B cell (primary cell): ENCODE measurements at places on chromosomes 11 and 22. TPM values are rescaled to one million over a fixed set of nuclear protein-coding genes. Genes with fewer than 3 reads are reported as not detected.

- no peaks in the 10 kb centered on the region for H3K36me3 ChIP-seq
- no peak for DNase-seq
- H3K4me3 ChIP-seq, result peak overlapping the region; percentile 83
- H3K4me1 ChIP-seq, result peaks cover 19% of the 10 kb centered on the region
- no peak overlapping the region for H3K27ac ChIP-seq
Observed at GRCh38 chr22:45672564-45673481, 1.2 kb downstream of the ATXN10 start.

GRCh38 chr11:131618201-131618600 is 247.8 kb downstream of the NTM start:
- H3K4me1 ChIP-seq, result no peaks in the 10 kb centered on the region
- H3K4me3 ChIP-seq, result no peak overlapping the region
- H3K27me3 ChIP-seq, result no peaks in the 10 kb centered on the region

DNA sequence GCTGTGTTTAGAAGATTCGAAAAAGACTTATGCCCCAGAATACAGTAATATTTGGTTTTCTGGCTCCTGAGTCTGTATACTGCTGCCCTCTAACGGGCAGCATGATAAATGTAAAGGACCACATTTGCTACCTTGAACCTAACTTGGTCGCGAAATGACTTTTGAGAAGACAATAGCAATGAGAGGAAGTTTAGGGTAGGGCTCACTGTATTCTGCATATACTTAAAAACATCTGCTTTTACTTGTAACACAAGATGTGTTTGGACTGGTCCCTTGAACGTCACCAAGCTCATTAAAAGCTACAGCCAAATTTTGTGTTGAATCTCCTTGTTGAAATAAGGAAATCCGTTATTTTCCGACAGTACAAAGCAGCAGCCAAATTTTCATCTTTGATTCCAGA is 309.1 kb downstream of the SWAP70 start:
- H3K4me1 ChIP-seq, result peaks cover 3% of the 10 kb centered on the region
- DNase-seq, result peak; percentile 70
- H3K27me3 ChIP-seq, result no peaks in the 10 kb centered on the region
- no peaks in the 10 kb centered on the region for H3K36me3 ChIP-seq

DNA sequence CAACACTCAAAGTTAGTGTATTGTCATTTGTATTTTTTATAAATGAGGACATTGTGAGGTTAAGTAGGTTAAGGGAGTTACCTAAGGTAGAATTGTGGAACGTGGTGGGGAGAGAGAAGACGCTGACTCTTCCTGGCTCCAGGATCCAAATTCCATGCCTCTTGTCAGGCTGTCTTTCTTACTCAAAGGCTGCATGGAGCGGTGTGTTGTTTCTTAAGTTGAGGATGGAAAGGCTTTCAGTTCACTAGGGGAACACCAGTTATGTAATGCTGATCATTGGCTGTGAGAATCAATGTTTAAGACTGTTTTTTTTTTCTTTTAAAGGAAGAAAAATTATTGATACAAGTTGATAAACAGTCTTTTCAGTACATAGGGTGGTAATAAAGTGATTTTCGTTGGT is 2.9 kb downstream of the UBE2L3 start:
- peaks cover 3% of the 10 kb centered on the region for H3K36me3 ChIP-seq
- H3K27ac ChIP-seq, result no peak overlapping the region
- DNase-seq, result no peak
- peaks cover 48% of the 10 kb centered on the region for H3K4me1 ChIP-seq
- no peak overlapping the region for H3K4me3 ChIP-seq

- no peaks in the 10 kb centered on the region for H3K36me3 ChIP-seq
- no peaks in the 10 kb centered on the region for H3K4me1 ChIP-seq
- no peak for DNase-seq
Observed at GRCh38 chr11:73951797-73952196, 971 bp downstream of the DNAJB13 start.

DNA sequence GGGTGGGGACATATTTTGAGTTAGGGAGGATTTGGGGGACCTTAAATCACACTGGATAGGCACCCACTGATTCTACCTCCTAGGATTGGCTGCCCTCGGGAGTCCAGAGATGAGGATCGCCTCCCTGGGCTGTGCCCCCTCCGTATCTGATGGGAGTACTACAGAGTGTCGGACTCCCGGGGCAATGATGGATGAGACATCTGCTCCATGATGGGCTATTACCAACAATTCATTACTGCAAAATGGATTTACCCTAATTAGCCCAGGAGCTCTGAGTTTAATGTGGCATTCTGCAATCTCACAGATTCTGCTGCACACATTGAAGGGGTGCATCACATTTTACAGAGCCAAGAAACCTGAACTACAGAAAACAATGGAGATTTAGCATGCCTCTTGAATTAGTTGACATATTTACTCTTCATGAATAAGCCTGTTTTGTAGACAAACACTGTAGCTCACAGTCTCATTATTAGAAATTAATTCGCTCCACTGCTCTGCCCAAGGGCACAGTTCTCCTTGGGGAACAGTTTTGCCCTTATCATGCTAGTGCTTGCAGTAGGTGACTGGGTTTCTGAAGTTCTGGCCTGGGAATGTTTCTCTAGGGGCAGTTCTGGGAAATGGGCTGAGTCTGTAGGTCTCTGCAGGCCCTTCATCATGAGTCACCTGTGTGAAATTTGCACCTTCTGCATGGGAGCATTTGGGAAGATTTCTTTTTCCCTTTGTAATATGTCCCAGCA is 217.1 kb upstream of the PLET1 start:
- no peaks in the 10 kb centered on the region for H3K36me3 ChIP-seq
- no peak overlapping the region for H3K4me3 ChIP-seq
- no peak overlapping the region for H3K27ac ChIP-seq
- DNase-seq, result no peak
- H3K27me3 ChIP-seq, result no peaks in the 10 kb centered on the region

- H3K27me3 ChIP-seq, result no peaks in the 10 kb centered on the region
- peak overlapping the region; percentile 36 for H3K4me3 ChIP-seq
- no peaks in the 10 kb centered on the region for H3K36me3 ChIP-seq
- H3K4me1 ChIP-seq, result peaks cover 38% of the 10 kb centered on the region
- DNase-seq, result peak; percentile 90
- H3K27ac ChIP-seq, result peak overlapping the region; percentile 84
Observed at GRCh38 chr11:10451426-10452116, 3.5 kb upstream of the AMPD3 start.

GRCh38 chr11:75785187-75785586 is 16.6 kb downstream of the DGAT2 start:
- no peaks in the 10 kb centered on the region for H3K36me3 ChIP-seq
- H3K4me3 ChIP-seq, result no peak overlapping the region
- no peak for DNase-seq
- no peaks in the 10 kb centered on the region for H3K27me3 ChIP-seq
- peaks cover 3% of the 10 kb centered on the region for H3K4me1 ChIP-seq

GRCh38 chr11:101264306-101264705 is 134.7 kb upstream of the PGR start:
- DNase-seq, result no peak
- no peaks in the 10 kb centered on the region for H3K36me3 ChIP-seq
- H3K27ac ChIP-seq, result no peak overlapping the region
- no peak overlapping the region for H3K4me3 ChIP-seq
- no peaks in the 10 kb centered on the region for H3K4me1 ChIP-seq
- H3K27me3 ChIP-seq, result no peaks in the 10 kb centered on the region

DNA sequence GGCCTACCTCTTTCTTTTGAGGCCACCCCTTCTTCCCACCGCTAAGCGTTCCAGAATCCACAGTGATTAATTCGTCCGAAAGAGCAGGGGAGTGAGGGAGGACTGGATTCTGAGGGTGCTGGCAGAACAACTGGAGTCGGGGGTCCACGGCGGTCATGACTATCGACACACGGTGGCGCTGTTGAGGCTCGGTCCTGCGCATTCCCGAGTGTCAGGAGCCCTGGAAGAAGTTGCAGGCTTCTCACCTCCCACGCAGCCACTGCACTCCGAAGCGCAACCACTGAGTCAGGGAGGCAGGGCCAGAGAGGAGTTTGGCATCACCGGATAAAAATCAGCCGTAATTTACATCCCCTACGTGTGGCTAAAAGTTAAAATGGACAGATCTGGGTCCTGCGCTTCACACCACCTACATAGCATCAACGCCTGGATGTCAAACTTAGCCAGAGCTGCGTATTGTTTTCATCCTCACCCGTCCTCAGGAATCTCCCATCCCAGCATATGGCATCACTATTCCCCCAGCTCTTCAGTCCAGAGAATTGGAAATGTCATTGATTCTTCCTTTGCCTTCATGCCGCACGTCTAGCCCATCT is 10.7 kb upstream of the CTSF start:
- no peak overlapping the region for H3K27ac ChIP-seq
- H3K27me3 ChIP-seq, result no peaks in the 10 kb centered on the region
- H3K4me3 ChIP-seq, result peak overlapping the region; percentile 12

DNA sequence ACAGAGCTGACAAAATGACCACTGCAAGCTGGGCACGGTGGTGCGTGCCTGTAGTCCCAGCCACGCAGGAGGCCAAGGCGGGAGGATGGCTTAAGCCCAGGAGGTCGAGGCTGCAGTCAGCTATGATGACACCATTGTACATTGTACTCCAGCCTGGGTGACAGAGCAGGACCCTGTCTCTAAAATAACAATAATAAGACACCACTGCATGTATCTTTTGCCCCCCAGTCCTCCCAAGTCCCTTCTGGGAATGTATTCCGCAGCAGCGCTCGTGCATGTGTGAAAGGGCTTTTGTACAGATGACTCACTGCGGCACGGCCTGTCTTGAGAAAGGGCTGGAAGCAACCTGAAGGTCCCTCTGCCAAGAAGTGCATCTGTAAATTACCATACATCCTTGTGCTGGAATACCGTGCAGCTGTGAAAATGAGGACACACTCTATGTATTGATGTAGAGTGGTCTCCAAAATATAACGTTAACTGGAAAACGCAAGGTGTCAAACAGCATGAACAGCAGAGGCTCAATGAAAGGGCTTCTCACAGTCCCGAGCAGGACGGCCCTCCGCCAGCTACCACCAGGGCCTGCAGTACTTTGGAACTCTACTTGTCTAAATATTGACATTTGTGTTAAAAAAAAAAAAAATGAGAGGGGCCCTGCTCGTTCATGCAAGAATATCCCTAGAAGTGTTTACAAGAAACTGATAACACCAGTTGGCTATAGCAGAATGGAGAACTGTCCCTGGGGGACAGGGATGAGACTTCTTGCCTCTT is 9.0 kb upstream of the CDC42EP2 start:
- no peak overlapping the region for H3K27ac ChIP-seq
- H3K4me3 ChIP-seq, result no peak overlapping the region
- no peaks in the 10 kb centered on the region for H3K4me1 ChIP-seq
- no peak for DNase-seq
- H3K36me3 ChIP-seq, result no peaks in the 10 kb centered on the region

DNA sequence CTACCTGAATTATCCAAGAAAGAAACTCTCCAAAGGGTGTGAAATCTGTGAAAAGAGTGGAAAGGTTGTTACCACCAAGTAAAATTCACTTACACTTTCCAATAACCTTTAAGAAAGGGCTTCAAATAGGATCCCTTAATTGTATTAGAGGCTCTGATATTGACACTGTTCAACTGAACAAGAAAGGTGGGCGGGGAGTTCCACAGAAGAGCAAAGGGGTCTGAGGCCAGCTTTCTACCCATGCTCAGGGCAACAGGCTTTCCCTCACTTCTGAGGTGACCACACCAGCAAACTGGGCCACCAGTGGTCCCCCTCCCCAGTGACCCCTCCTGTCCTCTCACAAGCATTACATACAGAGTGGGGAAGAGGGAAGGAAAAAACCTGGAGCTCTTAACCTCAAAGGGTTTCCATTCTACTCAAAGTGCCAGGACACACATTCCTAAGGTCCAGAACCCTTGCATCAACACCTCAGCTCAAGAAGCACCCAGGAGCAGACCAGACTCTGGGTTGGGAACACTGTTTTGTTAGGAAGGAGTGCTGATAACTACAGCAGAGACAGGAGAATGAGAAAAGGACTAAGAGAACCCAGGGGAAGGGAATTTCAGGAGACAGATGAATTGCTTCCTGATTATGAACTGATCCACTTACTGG is 71.6 kb upstream of the AKIP1 start:
- H3K27ac ChIP-seq, result no peak overlapping the region
- no peaks in the 10 kb centered on the region for H3K4me1 ChIP-seq
- H3K27me3 ChIP-seq, result no peaks in the 10 kb centered on the region
- H3K36me3 ChIP-seq, result no peaks in the 10 kb centered on the region
- H3K4me3 ChIP-seq, result no peak overlapping the region

GRCh38 chr22:35882211-35883030 is 146.2 kb downstream of the RBFOX2 start:
- DNase-seq, result no peak
- no peaks in the 10 kb centered on the region for H3K4me1 ChIP-seq
- H3K27ac ChIP-seq, result no peak overlapping the region
- H3K27me3 ChIP-seq, result peaks cover 2% of the 10 kb centered on the region

GRCh38 chr11:68998390-68998911 is 14.6 kb downstream of the MRGPRF start:
- peaks cover 10% of the 10 kb centered on the region for H3K27me3 ChIP-seq
- DNase-seq, result no peak
- no peak overlapping the region for H3K4me3 ChIP-seq

DNA sequence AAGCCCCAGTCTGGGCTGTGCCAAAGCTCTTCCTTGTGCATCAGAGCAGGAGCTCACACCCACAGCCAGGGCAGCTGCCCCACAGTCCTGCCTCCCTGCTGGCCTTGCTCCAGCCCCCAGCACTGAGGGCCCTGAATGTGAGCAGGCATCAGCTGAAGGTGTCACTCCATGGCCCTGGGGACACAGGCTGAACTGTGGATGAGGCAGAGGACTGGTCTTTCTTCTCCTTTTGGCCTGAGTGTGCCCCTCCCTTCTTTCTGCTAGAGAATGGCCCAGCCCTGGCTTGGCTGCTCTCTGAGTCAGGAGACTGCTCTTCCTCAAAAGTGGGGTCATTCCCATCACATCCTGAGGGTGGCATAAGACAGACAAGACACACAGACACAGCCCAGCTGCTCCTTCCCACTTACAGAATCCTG is 16.2 kb downstream of the OTOG start:
- no peaks in the 10 kb centered on the region for H3K4me1 ChIP-seq
- no peak overlapping the region for H3K4me3 ChIP-seq
- H3K27ac ChIP-seq, result no peak overlapping the region
- DNase-seq, result no peak
- no peaks in the 10 kb centered on the region for H3K27me3 ChIP-seq

GRCh38 chr22:20798974-20799373 is 25.1 kb downstream of the SERPIND1 start:
- no peak overlapping the region for H3K4me3 ChIP-seq
- no peak for DNase-seq
- no peaks in the 10 kb centered on the region for H3K27me3 ChIP-seq

- no peaks in the 10 kb centered on the region for H3K27me3 ChIP-seq
- no peak for DNase-seq
- peaks cover 2% of the 10 kb centered on the region for H3K36me3 ChIP-seq
- no peak overlapping the region for H3K27ac ChIP-seq
- peaks cover 10% of the 10 kb centered on the region for H3K4me1 ChIP-seq
- H3K4me3 ChIP-seq, result no peak overlapping the region
Observed at GRCh38 chr11:130300567-130300966, 14.2 kb downstream of the ZBTB44 start.

The ART1 gene
- total RNA-seq, result not detected in 2 replicates

The OR4C13 gene
- total RNA-seq, result not detected in 2 replicates

The C11orf91 gene
- not detected in 2 replicates for total RNA-seq

The MUC2 gene
- total RNA-seq, result not detected in 2 replicates

The GSTP1 gene
- 296 and 313 TPM in 2 replicates for total RNA-seq

The NUP160 gene
- total RNA-seq, result 74.3 and 77.3 TPM in 2 replicates

The CRYBB1 gene
- not detected in 2 replicates for total RNA-seq

The OR8G1 gene
- total RNA-seq, result not detected in 2 replicates

The TLCD5 gene
- 0.17 TPM in 1 of 2 replicates, not detected in the other for total RNA-seq

The KMT5B gene
- 77.8 and 81.8 TPM in 2 replicates for total RNA-seq

The CCDC81 gene
- 0.84 and 1.3 TPM in 2 replicates for total RNA-seq
